Stimulated activated CD8-positive, alpha-beta memory T cell treated with anti-CD3 and anti-CD28 coated beads, Interleukin-7, amount 100 ng/mL, for 48 hours (primary cell): ENCODE measurements at places on chromosomes 13 and 19.

DNA sequence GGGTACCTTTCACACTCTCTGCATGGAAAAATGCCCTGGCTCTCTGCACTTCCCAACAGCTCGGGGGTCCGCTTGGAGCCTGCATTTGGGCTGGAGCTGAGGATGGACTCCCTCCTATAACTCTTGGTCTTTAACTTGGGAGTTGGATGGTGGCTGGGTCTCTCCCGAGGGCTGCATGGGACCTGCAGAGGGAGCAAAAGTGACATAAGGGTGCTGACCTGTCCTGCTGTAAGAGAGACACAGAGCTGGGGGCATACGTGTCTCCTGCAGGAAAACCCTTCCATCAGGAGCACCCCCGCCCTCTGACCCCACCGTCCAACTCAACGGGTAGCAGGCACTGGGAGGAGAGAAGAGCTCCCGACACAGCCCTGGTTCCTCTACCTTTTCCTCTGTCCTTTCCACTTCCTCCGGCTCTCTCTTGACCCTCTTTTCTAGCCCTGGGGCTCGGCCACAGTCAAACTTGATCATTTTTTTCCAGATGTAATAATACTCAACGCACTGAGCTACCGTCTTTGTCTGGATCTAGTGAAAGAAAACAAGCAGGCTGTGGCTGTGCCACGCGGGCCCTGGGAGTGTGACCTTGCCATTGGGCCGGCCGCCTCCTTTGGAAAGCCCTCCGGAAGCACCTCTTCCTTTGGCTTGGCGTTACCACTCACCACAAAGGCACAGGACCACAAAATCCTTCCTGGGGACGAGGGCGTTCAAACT is 6.8 kb upstream of the NAPA start:
- no peak for DNase-seq

DNA sequence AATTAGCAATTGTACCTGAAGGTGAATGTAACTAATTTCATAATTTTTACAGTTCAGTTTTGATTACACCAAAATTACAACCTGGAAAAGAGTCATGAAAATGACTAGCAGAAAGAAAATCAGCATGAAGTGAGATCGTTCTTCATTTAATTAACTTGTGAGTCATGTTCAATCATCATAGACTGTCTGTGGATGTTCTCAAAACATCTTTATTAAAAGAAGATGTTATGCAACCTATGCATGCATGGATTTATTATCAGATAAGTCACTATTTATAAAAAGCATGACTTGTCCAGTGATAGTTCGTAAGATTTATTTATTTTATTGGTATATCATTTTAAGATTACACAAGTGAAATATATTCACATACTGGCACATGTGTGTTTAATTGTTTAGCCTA is 245.9 kb downstream of the ITGBL1 start:
- DNase-seq, result no peak

DNA sequence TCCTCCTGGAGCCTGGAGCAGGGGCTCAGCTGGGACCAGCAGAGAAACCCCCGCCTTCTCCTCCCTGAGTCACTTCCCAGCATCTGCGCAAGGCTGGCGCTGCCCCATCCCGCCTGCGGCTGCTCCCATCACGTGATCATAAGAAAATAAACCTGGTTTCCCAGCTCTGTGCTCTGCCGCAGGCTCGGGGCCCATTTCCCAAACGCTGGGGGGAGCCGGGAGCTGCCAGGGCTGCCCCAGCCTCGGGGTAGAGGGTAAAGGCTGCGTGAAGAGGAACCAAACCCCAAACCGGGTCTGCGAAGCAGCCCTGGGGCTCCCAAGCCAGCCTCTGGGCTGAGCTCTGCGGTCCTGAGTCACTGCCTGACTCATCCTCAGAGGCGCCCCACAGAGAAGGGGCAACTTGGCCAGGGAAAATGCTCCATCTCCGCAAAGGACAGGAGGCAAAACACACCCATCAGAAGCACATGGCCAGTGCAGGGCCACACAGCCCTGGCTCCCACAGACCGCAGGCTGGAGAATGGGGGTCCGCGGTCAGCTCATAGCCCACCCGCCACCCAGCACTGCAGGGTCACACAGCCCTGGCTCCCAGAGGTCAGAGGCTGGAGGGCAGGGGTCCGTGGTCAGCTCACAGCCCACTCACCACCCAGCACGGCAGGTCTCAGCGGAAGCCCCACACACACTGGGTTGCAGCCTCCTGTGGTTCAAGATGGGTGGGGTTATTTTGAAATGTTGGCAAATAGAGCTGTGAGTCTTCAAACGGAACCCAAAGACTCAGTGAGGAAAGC is 67.1 kb downstream of the RASA3 start:
- peak; percentile 85 for DNase-seq

DNA sequence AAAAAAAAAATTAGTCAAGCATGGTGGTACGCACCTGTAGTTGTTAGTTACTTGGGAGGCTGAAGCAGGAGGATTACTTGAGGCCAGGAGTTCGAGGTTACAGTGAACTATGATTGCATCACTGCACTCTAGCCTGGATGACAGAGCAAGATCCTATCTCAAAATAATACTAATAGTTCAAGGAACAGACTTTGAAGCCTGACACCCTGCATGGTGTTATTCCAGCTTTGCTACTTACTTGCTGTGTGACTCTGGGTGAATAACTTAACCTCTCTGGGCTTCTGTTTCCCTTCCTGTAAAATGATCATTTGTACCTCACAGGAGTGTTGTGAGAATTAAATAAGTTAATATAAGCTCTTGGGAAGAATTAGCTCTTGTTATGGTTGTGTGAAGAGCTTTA is 3.5 kb upstream of the FOSB start:
- DNase-seq, result no peak

GRCh38 chr13:30974350-30974749 is 41.9 kb downstream of the TEX26 start:
- DNase-seq, result no peak

DNA sequence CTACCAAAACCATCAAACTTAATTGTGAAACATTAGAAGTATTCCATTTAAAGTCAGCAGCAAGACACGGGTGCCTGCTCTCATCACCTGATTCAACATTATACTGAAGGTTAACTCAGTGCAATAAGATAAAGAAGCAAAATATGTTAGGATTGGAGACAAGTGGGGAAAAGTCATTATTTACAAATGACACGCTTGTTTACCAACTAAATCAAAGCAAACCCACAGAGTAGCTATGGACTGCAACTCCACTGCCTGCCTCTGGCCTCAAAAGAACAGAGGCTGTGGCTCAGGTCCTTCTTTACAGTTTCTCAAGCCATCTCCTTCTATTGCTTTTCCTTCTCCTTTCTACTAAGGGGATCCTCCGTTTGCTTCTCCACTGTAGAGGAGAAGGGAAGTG is 21.0 kb upstream of the ATP12A start:
- no peak for DNase-seq

DNA sequence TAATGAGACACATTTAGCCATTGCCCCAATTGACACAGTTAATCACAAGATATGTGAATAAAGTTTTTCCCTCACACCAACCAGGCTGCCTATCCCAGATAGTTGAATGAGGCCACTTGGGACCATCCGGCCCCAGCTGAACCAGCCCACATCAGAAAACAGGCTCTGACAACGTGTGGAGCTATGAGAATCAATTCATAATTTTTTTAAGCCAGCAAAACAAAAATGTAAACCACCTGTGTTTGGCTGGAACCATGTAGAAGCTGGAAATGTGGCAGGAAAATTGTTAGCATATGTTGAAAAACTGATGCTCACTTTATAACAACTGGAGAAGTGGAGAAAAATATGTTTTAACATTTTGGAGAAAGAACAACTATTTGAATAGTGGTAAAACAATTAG is 1161.3 kb downstream of the SLITRK1 start:
- DNase-seq, result no peak

DNA sequence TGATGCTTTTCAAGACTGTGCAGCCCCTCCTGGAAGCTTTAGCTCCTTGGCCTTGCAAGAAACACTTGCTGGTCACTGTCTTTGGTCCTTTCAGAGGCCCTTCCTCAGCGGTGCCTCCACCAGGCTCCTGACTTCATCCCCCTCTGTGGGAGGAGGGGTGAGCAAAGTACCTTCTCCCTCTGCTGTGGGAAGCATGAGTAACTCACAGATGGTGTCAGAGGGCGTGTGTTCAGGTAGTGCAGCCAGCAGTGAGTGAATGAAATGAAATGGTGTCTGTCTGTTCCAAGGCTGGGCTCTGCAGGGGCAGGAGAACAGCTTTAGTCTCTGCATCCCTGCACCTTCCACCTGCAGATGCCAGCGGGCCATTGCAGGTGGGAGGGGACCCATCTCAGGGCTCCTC is 102.9 kb downstream of the SHISA2 start:
- DNase-seq, result no peak

DNA sequence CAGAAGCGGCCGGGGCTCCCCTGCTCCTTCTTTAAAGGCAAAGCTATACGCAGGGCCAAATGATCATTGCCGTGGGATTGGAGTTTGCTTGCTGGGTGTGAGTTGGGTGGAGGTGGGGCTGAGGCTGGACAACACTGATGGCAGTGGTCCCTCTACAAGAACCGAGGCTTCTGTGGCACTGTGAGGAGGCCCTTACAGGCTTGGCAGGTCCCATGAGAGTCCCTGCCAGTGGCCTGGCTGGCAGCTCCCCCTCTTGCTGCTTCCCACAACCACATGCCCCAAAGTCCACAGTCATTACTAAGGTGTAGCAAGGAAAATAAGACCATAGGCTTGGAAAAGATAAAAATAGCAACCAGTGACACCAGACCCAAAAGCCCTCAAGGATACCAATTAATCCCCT is 98.4 kb downstream of the ANKRD10 start:
- no peak for DNase-seq

DNA sequence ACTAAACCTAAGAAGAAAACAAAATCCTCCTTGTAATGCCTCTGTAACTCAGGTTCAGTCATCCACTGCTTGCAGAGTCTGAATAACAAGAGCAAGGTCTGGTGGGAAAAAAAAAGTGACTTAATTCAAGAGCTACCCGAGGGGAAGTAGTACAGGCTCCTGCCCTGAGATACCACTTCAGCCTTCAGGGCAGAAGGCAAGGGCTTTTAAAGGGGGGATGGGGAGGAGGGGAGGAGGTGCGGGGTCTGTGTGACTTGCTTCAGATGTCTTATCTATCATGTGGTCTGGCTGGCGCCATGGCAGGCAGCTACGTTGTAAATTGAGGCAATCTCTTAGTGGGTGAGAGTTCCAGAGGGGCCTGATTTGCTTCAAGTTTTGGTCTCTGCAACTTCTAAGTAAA is 66.7 kb downstream of the LRRC63 start:
- no peak for DNase-seq

GRCh38 chr13:114074671-114075315 is 57.6 kb downstream of the RASA3 start:
- DNase-seq, result no peak

DNA sequence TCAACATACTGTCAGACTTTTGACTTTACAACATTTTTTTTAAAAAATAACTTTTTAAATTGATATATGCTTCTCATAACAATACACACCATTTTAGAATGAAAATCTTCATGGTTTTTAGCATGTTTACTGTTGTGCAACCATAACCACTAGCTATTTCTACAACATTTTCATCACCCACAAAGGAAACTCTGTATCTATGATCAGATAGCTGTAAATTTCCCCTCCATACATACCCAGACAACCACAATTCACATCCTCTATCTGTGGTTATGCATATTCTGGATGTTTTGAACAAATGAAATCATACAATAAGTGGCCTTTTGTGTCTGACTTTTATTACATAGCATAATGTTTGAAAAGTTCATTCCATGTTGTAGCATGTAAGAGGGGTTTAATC is 1666.0 kb downstream of the EFNB2 start:
- no peak for DNase-seq

DNA sequence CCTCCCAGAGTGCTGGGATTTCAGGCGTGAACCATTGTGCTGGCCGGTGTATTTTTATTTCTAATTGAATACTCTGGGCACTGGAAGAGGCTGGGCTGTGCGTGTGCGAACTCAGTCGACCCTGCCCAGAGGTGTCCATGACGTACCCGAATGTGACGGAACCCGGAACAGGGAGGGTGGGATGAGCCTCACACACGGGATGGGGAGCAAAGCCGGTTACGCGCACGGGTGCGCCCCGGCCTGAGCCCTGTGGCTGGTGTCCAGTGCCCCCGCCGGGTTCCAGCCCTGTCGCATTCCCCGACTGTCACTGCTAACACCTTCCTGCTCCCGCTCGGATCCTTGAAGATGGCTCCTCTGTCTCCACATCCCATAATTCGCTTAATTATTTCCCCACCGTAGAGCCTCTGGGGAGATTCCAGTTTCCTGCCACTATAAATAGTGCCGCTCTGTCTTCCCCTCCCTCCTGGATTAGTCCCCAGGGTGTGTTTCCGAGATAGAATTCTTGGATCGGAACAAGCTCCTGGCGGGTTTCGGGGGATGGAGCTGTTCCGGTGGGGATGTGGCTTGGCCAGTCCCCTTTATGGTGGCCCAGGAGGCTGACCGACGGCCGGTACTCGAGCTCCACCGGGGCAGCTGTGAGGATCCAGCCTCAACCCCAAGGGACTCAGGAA is 22.0 kb downstream of the SBNO2 start:
- no peak for DNase-seq

DNA sequence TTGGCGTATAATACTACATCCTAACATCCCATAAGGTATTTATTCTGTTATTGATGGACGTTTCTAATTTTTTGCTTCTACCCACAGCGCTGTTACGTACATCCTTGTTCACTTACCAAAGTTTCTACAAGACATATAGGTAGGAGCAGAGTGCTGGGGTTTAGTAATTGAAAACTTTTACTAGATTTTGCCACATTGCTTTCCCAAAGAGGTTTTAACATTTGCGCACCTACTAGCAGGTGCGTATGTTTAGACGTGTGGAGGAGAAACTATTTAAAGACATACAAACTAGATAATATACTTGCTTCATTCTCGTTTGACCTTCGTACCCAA is 559 bp upstream of the RPL21 start:
- DNase-seq, result no peak

GRCh38 chr13:74298923-74299322 is 164.7 kb upstream of the KLF12 start:
- no peak for DNase-seq

GRCh38 chr13:95644601-95645052 is at the start of gene DZIP1:
TSS of gene DZIP1 (minus strand) at chr13:95644706. CDS start at chr13:95642029, 2,677 bp downstream.
- DNase-seq, result no peak

DNA sequence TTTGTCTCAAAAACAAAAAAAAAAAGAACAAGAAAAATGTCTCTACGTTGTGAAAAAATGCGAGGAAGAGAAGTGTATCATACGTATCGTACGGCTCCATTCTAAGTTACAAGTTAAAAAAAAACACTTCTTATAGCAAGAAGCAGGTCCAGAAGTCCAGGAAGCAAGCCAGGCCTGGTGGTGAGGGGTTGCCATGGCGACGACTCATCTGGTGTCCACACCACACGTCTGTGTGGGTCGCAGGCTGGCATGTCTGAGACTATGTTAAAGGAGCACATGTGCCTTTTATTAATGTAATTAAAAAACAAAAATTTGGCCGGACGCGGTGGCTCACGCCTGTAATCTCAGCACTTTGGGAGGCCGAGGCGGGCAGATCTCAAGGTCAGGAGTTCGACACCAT is 5.9 kb downstream of the MED16 start:
- DNase-seq, result no peak

GRCh38 chr13:20274466-20274865 is 42.3 kb upstream of the GJB6 start:
- DNase-seq, result no peak

- no peak for DNase-seq
These were observed 43.5 kb upstream of the RGCC start for GRCh38 chr13:41413872-41414271.
